CD4-positive, alpha-beta T cell (primary cell): ENCODE measurements at places on chromosomes 4 and X.

DNA sequence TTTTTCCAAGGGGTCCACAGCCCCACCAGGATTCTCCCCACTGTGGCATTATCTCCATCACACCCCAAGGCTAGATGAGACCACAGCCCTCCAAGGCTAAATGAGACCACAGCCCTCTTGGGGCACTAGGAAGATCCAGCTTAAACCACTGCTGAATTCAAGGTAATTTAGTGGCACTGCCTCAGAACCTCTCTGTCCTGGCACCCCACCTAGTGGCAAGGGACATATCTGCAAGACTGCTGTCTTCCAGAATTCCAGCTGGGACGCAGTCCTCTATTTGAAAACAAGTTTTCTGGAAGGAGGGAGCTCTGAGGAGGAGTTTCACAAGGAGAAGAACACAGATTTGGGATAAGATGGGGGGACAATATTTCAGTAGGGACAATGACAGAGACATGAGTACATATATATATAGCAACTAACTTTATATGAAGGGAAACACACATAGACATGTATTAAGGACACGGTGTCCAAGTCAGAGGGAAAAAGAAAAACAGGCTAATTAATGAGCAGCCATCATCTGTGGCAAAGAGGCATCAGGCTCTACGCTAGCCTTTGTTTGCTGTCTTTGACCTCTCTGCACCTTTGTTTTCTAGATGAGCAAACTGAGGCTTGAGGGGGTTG is 9.3 kb downstream of the CETN2 start:
- DNase-seq: no peak

- DNase-seq: no peak
Observed at GRCh38 chrX:154030266-154030665, 10.6 kb upstream of the IRAK1 start.

DNA sequence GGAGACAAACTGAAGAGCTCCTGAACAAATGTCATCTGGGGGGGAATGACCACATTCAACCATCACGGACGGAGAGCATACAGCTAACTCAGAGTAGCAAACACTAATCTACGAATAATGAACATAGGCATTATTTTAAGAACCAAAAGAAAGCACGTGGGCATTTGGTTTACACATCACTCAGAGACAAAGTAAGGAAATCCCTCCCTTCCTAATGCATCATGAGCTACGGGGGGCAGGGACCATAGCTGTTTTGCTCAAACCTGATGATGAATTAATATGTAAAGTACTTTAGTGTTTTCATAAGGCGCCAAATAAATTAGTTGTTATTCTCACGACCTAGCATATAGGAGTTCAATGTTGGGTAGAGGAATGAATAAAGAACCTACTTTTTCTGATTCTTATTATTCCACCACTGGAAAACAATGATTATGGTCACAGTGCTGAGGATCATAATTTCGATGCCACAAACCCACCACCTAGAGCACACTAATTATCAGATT is 11.7 kb upstream of the TMEM156 start:
- no peak for DNase-seq

- no peak for DNase-seq
Observed at GRCh38 chrX:32995427-32995826, 215.9 kb downstream of the DMD start.

GRCh38 chr4:142081025-142081424 is 444.6 kb downstream of the IL15 start:
- DNase-seq: no peak

- DNase-seq: no peak
Observed at GRCh38 chrX:10983526-10983925, 127.6 kb upstream of the HCCS start.

DNA sequence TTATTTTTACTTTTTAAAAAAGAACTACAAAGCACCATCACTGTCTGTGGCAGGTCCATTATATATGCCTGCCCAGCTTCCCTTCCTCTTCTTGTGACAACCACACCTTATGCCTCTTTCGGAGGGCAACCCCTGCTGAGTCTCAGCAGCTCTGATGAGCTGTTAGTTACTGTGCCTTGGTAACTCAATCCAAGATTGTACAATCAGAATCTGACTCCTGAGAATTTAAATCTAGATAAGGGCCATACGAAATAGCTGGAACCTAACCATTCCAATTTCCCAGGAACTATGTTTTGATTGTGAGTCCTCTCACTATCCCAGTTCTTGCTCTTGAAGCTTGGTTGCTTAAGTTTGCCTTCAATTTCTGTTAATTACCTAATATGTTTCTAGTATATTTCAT is 61.9 kb downstream of the ADAMTS3 start:
- DNase-seq: no peak

- DNase-seq: no peak
Observed at GRCh38 chr4:119034276-119035008, 101.2 kb upstream of the MYOZ2 start.

GRCh38 chr4:105657117-105657765 is 51.2 kb downstream of the INTS12 start:
- DNase-seq: no peak

DNA sequence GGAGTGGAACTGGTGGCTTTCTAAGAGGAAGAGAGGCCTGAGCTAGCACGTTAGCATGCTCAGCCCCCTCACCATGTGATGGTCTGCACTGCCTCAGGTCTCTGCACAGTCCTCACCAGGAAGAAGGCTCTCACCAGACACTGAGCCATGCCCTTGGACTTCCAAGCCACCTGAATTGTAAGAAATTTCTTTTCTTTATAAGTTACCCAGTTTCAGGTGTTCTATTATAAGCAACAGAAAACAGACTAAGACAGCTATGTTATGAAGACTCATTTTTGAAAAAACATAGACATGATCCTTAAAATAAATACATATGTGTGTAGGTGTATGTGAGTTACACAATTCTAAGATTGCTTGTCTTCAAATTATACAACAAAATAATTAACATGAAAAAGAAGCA is 74.7 kb downstream of the CEP44 start:
- DNase-seq: no peak

DNA sequence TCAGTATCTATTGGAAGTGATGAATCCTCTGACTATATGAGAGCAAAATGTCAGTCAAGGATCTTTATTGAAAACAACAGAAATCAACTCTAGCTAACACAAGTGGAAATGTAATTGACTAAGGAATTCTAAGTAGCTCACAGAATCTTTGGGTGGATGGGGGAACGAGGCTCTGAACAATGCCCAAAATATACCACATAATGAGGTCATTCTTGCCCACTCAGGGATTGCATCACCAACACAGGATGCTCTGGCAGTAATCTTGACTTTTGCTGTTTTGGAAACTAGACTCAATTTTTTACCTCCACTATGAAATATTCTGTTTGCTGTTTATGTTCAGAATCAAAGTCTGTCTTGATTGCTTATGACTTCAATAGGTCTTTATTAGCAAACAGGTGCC is 127.4 kb upstream of the UNC5C start:
- DNase-seq: no peak

DNA sequence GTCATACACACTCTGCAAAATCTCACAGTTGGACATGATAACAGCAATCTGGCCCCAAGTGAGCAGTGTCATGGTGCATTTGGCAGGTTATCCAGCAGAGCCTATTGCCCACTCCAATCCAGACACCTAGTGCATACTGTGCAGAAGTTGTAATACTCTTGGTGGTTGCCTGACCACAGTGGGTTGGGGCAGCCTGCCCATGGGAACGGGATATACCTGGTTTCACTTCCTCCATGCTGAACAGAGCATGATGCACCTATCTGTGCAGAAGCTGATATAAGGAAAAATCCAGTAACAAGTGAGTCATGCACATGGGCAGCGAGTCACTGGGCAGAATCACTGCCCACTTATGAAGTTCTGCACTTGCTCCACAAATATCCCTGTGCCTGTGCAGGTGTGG is 105.3 kb upstream of the IGSF1 start:
- no peak for DNase-seq

DNA sequence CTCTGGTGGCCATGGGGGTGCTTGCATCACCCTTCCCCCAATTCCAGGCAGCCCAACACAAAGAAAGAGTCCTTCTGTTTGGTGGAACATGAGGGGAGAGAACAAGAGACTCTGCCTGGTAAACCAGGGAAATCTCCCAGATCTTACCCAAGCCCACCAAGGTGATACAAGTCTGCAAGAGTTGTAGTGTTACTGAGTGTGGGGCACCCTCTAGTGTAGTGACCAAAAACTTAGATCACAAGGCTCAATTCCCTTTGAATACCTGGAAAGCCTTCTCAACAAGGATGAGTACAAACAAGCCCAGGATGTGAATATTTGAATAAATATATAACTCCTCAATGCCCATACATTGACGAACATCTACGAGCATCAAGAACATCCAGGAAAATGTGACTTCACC is 64.7 kb downstream of the IL13RA2 start:
- no peak for DNase-seq

DNA sequence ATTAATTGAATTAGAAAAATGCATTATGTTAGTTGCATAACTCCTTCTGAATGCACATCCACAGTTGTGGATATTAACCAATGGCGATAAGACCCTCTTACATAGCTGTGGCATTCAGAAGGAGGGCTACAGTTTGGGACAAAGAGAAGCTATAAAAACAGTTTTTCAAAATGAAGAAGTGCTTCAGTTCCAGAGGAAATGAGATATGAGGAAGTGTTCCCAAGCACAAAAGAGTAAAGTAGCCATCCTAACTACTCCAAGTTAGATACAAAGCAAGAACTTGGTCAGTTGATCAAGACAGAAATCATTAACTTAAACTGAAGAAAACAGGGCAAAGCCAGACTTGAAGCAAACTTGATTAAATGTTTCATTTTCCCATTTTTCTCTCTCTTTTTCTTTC is 17.2 kb upstream of the ADGRL3 start:
- no peak for DNase-seq

GRCh38 chr4:8707045-8707781 is 114.6 kb downstream of the CPZ start:
- no peak for DNase-seq

GRCh38 chrX:133213117-133213516 is 5.0 kb downstream of the TFDP3 start:
- DNase-seq: no peak

- no peak for DNase-seq
Observed at GRCh38 chr4:40492691-40493090, 137.0 kb downstream of the RBM47 start.

GRCh38 chr4:156578005-156578404 is 393.6 kb downstream of the PDGFC start:
- no peak for DNase-seq

- no peak for DNase-seq
Observed at GRCh38 chr4:55435141-55435841, 39.5 kb downstream of the TMEM165 start.

GRCh38 chr4:111994392-111994791 is 150.9 kb upstream of the FAM241A start:
- DNase-seq: no peak

DNA sequence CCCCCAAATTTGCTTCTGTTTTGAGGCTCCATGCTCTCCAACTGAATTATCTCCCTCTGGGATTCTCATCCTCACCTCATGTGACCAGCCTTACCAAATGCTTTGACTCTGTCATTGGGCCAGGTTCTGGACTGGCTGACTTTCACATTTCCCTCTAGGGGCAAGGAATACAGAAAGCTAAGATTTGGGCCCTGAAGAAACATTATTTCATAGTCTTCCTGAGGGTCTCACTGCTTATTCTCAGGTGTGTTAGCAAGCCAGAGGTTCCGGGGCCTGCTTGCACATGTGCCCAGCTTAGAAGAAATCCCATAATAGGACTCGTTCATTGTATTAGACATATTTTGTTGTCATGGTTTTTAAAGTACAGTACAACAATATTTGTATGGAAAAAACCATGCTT is 62.6 kb upstream of the TEX13D start:
- DNase-seq: no peak

GRCh38 chrX:71269801-71270395 is 13.5 kb upstream of the NONO start:
- DNase-seq: no peak

DNA sequence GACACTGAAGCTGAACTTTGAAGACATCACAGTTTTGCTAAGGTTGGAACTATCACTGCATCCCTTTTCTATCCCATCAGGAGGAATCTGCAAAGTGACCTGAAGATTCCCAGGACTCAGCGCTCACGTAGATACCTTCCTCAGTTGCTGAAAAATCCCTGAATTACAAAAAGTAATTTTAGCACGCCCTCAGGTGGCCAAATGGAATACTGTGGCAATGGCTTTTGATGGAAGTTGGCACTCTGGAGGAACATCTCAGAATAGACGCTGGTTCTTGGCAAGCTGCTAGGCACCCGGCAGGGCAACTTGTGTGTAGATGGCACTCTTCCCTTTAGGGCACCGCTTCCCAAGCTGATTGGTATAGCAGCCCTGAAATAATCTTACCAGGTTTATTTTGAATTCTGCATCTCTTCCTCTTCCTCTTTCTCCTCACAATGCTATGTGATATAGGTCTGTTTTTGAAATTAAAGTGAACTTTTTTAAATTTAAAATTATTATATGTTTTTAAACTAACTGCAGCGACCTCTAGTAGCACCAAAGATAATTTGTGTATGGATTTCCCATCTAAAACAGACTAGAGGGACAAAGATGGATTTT is 16.3 kb upstream of the ESX1 start:
- DNase-seq: no peak

GRCh38 chr4:137065311-137065710 is 467.0 kb downstream of the PCDH18 start:
- no peak for DNase-seq

DNA sequence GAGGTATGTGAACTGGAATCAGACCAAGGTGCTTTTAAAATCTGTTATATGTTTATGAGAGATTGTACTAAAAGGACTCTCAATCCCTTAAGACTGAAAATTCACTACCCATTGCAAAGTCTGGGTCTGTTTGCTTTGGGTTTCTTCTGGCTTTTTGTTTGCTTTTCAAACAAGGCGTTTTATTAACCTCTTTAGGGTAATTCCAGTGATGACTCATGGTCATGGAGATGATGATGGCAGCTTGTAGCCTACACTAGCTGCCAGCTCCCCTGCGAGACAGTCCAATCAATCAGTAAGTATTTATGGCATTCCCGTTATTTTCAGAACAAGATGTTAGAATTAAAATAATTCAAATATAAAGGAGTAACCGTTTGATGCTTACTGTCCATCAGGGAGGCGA is 643.8 kb upstream of the FTHL17 start:
- DNase-seq: no peak

DNA sequence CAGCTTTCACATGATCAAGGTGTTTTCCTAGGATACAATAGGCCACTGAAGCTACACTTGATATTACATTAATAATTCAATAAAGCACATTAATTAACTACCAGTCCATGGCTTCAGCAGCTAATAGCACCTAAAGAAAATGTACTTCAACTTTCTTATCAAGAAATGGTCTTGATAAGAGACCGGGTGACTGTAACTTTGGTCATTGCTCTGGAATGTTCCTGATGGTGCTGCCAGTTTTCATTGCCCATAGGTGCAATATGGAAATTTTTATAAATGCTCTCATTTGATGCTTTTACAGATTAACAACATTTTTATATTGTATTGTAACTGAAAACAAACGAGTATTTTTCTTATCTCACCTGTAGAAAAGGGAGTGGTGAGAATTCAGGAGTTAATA is 165.4 kb downstream of the SHROOM3 start:
- DNase-seq: no peak

DNA sequence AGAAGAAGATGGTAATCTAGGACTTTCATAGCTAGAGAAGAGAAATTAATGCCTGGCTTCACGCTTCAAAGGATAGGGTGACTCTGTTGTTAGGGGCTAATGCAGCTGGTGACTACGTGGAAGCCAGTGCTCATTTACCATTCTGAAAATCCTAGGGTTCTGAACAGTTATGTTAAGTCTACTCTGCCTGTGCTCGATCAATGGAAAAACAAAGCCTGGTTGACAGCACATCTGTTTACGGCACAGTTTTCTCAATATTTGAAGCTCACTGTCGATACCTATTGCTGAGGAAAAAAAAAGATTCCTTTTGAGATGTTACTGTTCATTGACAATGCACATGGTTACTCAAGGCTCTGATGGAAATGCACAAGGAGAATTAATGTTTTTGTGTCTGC is 182.6 kb upstream of the NUDT6 start:
- DNase-seq: no peak
